MG63 (cell line): ENCODE measurements at places on chromosomes 5 and 9. TPM values are rescaled to one million over a fixed set of nuclear protein-coding genes. Genes with fewer than 3 reads are reported as not detected.
A peak's percentile ranks its signal among the peaks of the same experiment; 100 is the strongest.

GRCh38 chr5:168315416-168316138 lies 24.1 kb downstream of the WWC1 start:
- DNase-seq, result no peak

DNA sequence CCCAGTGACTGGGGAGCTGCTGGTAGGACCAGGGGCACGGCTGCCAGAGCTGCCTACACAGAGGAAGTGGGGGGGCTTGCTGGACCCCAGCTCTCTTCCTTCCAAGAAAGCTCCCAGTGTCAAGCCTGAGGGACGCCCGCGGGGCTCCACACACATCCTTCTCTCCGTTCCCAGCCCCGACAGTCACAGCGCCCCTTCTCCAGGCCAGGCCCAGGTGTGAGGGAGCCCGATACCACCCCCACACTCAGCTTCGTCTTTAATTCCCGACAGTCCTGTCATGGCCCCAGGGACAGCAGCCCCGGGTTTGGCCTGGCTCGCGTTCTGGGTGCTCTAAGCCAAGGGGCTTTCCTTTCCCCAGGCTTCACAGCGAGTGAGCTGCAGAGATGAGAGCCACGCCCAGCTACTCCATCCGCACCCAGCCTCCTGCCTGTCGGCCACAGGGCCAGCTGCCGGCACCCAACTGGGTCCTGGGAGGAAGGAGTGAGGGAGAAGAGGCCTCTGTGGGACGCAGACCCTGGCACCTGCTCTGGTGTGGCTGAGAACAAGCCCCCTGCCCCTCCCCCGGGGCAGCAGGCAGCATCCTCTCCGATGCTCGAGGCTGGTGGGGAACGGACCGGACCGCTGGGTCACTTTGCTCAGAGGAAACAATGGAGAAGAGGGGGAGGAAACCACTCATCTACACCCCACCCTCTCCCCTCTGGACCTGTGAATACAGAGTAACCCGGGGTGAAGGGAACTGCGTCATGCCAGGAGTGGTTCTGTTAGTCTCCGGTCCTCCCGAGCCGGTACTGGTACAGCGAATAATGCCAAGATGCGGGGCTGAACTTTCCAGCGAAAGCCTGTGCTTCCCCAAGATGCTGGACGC lies 53.9 kb upstream of the PHYKPL start:
- DNase-seq, result no peak

DNA sequence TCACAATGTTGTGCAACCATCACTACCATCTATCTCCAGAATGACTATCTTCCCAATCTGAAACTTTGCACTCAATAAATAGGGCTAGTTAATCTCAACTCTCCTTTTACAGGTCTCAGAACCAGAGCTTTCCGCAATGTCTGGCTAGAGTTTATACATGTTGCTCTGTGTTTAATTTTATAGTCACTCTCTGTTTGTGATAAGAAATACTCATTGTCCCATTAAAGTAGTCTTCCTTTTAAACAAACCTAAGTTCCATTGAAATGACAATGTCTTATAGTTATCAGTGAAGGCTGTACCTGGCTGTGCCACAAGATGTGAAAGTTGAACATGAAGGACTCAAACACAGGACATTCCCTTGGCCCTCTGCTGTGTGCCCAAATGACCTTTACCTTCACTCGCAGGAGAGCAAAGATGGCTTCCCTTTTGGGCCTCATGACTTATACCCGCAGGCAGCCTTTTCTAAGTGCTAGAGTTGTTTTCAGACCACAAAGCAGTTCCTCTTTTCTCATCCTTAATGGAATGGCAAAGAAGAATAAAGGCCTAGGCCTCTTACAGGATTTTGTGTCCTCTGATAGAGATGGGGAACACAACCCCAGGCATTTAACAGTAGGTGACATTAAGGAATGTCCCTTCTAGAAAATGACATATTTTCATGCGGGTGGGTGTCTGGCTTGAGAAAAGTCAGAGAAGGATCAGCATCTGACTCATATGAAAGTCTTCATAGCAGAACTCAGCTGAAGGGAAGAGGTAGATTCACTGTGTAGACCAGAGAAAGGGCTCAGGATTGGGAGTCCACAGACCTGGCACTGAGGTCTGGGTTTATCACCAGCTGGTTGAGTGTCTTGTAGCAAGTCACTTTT lies 69.6 kb upstream of the ATP10B start:
- no peak for DNase-seq

DNA sequence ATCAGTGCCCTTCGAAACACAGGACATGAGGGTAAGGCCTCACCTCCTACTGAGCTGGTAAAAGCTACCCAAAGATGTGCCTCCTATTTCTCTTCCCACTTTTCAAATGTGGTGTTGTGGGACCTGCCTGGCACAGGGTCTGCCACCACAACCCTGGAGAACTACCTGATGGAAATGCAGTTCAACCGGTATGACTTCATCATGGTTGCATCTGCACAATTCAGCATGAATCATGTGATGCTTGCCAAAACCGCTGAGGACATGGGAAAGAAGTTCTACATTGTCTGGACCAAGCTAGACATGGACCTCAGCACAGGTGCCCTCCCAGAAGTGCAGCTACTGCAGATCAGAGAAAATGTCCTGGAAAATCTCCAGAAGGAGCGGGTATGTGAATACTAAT lies 1.9 kb downstream of the IRGM start:
- peak; percentile 12 for DNase-seq

- no peak for DNase-seq
Observed at GRCh38 chr9:96663506-96664120, 8.5 kb upstream of the PRXL2C start.

DNA sequence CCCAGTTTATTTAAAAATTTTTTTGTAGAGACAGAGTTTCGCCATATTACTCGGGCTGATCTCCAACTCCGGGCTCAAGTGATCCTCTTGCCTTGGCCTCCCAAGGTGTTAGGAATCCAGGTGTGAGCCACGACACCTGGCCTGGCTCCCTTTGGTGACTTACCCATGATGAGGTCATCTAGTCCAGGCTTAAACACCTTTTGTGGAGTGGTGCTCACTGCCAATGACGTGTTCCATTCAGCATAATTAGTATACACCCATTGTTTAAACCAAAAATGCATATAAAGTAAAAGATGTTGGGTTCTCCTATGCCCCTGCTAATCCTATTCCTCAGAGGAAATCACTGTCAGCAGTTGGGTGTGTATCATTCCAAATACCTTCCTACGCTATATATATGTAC lies 91.0 kb downstream of the HSPA4 start:
- DNase-seq, result no peak

- DNase-seq, result peak; percentile 77
Observed at GRCh38 chr5:15501091-15501791, 1.3 kb downstream of the FBXL7 start.

GRCh38 chr5:179355976-179356974 lies 11.0 kb upstream of the ADAMTS2 start:
- no peak for DNase-seq

- peak; percentile 28 for DNase-seq
Observed at GRCh38 chr9:38727497-38728001, 7.6 kb upstream of the FAM240B start.

DNA sequence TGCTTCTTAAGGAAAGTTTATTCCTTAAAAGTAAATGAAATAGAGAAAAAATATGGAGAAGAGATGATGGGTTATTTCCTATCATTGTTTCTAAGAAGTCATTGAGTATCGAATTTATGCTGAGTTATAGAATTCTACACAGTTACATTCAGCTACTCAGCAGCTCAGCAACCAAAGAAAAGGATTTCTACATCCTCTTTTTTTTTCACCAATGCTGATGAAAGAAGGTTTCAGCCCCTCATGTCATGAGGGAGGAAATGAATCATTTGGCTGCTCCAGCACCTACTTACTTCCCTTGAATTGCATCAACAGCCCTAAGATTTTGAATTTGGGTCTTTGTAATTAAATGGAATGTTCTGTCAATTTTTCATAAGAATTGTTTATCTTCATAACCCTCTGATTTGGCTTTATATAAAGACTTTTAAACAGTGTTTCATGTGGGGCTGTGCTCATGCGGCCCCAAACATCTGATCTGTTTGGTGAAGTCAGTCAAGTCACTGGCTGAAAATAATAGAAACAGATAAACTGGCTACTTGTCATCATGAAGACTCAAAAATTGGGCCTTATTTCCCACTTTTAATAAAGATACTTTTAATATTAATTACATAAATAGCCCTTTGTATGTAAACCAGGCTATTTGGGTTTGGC lies 18.5 kb upstream of the SNX2 start:
- peak; percentile 48 for DNase-seq

- DNase-seq, result no peak
Observed at GRCh38 chr5:146699664-146700418, 178.7 kb downstream of the PPP2R2B start.

- no peak for DNase-seq
Observed at GRCh38 chr5:169460896-169461295, 122.7 kb upstream of the SPDL1 start.

DNA sequence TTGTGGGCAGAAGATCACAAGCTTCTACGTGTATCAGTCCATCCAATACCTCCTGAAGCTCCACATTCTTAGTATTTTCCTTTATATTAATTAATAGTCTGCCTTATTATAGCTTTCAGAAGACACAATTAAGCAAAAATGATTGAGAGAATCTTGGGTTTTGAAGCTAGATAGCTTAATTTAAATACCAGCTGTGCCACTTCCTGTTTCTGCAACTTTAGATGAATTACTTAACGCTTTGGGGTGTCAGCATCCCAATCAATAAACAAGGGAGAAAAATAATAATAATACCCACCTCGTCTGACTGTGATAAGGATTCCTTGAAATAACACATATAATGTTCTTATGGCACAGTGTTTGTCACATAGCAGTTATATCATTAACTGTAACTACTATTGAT lies 44.7 kb upstream of the HTR4 start:
- DNase-seq, result no peak

Gene PDE8B
- 0.26 and 0.62 TPM in 2 replicates for total RNA-seq

Gene ANKRD31
- total RNA-seq, result not detected in 2 replicates

Gene ALDH7A1
- 103 and 107 TPM in 2 replicates for total RNA-seq

Gene PTBP3
- 16.3 and 20.7 TPM in 2 replicates for total RNA-seq

Gene CCNI2
- 0.27 TPM in 1 of 2 replicates, not detected in the other for total RNA-seq

Gene IL6ST
- 127 and 219 TPM in 2 replicates for total RNA-seq

Gene C8G
- total RNA-seq, result not detected in 2 replicates
